Activated T-cell treated with anti-CD3 and anti-CD28 coated beads for 48 hours (primary cell): ENCODE measurements at places on chromosomes 16 and 17.
A peak's percentile ranks its signal among the peaks of the same experiment; 100 is the strongest.

GRCh38 chr16:50248845-50249244 is 17.5 kb upstream of the ADCY7 start:
- no peak for DNase-seq

- DNase-seq: no peak
Observed at GRCh38 chr17:4536259-4536741, 18.9 kb downstream of the MYBBP1A start.

DNA sequence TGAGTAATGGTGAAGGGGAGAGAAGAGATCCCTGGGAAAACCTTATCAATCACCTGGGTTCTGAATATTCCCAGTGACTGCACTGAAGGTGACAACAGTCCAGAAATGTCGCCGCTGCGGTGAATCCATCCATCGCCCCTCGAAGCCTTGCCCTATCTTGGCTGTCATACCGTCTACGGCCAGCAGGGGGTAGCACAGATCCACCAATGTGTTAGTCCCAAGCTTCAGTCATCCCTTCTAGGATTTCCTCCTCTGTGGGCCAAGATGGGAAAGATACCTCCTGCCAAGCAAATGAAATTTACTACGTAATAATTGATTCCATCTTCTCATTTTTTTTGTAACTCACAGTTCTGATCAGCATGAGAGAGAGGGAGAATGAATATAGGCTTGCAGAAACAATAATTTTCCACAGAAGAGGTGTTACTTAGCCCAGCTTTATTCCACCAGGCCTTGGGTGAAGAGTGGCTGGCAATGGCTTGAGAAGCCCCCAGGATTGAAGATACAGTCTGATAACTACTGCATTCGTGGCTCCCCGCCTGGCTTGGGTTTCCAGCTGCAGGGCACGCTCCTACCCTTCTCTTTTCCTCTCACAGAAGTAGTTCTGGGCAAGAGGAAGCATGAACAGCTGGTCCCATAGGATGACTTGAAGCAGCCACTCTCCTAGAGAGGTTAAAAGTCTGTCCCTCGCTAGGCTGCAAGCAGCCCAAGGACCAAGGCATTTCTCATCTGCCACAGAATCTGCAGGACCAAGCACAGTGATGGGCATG is 2.6 kb upstream of the FMNL1 start:
- peak; percentile 78 for DNase-seq

GRCh38 chr16:10992797-10993196 is 48.4 kb downstream of the CLEC16A start:
- DNase-seq: peak; percentile 41

- no peak for DNase-seq
Observed at GRCh38 chr16:67801883-67802282, 4.5 kb downstream of the RANBP10 start.
